ENCODE measurements at places on chromosomes 3 and 15. TPM values are rescaled to one million over a fixed set of nuclear protein-coding genes. Genes with fewer than 3 reads are reported as not detected.
A peak's percentile ranks its signal among the peaks of the same experiment; 100 is the strongest.

GRCh38 chr15:100537331-100537730, 8.6 kb upstream of the CERS3 start:
- peaks cover 36% of the 10 kb centered on the region for H3K36me3 ChIP-seq
- no peak overlapping the region for H3K27ac ChIP-seq
- peaks cover 5% of the 10 kb centered on the region for H3K27me3 ChIP-seq
- H3K4me3 ChIP-seq: no peak overlapping the region
- H3K4me1 ChIP-seq: peaks cover 2% of the 10 kb centered on the region
- DNase-seq: no peak

- H3K4me3 ChIP-seq: no peak overlapping the region
- H3K27ac ChIP-seq: no peak overlapping the region
- no peak for DNase-seq
- no peaks in the 10 kb centered on the region for H3K36me3 ChIP-seq
- H3K4me1 ChIP-seq: peaks cover 12% of the 10 kb centered on the region
These were observed 6.5 kb downstream of the PSMD2 start for GRCh38 chr3:184305577-184305976.

GRCh38 chr15:68378595-68378994, 53.4 kb downstream of the ITGA11 start:
- H3K27ac ChIP-seq: no peak overlapping the region
- no peak overlapping the region for H3K4me3 ChIP-seq
- H3K27me3 ChIP-seq: no peaks in the 10 kb centered on the region
- H3K36me3 ChIP-seq: no peaks in the 10 kb centered on the region
- peaks cover 11% of the 10 kb centered on the region for H3K4me1 ChIP-seq
- DNase-seq: no peak

The TM4SF18 gene
- not detected for total RNA-seq

DNA sequence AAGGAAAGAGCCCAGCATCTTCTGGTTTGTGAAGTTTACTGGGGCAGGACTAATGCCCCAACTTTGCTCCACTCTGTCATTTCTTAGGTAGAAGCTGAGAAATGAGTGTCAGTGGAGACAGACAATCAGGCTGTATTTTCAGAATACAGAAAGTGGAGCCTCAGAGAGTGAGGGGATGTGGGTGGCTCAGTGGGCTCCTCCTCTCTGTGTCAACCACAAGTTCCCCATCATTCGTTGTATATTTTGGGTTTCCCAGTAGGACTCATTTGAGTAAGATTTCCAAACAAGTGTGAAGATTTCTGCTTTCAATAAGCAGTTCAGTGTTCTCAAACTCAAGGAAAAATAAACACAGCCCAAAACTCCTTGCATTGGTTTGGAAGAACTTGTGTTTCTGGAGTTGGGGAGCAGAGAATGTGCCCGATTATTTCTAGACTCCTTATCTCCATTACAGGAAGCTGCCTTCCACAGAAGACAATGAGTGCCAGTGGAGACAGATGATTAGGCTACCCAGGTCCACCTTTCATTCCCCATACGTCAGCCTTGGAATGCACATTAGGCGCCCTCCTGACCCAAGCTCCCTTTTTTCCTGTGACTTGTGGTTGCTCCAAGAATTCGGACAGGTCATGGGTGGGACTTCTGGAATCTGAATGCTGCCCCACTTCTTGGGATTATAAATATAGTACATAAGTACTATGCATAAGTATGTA, 792.1 kb upstream of the LMCD1 start:
- H3K36me3 ChIP-seq: no peaks in the 10 kb centered on the region
- H3K4me3 ChIP-seq: no peak overlapping the region
- H3K27me3 ChIP-seq: no peaks in the 10 kb centered on the region
- no peak overlapping the region for H3K27ac ChIP-seq
- H3K4me1 ChIP-seq: peaks cover 2% of the 10 kb centered on the region

- peaks cover 15% of the 10 kb centered on the region for H3K27me3 ChIP-seq
- no peak for DNase-seq
- H3K4me1 ChIP-seq: peaks cover 1% of the 10 kb centered on the region
These were observed 26.7 kb downstream of the KCNMB2 start for GRCh38 chr3:178562947-178563232.

GRCh38 chr3:185233328-185233727, 20.5 kb downstream of the EHHADH start:
- H3K36me3 ChIP-seq: peaks cover 22% of the 10 kb centered on the region
- no peaks in the 10 kb centered on the region for H3K4me1 ChIP-seq
- no peak for DNase-seq

DNA sequence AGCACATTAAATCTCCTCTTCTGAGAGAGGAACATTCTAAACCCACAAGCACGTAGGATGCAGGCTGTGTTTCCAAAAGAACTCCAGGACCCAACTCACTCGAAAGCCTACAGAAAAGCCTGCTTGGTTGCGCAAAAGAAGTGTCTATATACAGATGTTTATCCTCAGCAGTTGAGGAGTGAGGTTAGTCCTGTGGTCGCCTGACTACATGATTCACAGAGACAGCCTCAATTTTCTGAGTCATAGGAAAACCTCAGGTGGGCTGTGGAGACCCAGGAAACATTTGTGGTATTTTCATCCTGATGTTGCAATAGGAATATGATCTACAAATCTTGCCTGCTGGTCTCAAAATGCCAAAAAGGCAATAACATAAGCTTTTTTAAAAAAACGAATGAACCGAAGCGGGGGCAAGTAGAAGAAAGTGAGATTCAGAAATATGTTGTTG, 183.8 kb upstream of the THRB start:
- no peak overlapping the region for H3K4me3 ChIP-seq
- H3K27ac ChIP-seq: no peak overlapping the region
- H3K36me3 ChIP-seq: no peaks in the 10 kb centered on the region
- peaks cover 2% of the 10 kb centered on the region for H3K4me1 ChIP-seq
- H3K27me3 ChIP-seq: peaks cover 3% of the 10 kb centered on the region

DNA sequence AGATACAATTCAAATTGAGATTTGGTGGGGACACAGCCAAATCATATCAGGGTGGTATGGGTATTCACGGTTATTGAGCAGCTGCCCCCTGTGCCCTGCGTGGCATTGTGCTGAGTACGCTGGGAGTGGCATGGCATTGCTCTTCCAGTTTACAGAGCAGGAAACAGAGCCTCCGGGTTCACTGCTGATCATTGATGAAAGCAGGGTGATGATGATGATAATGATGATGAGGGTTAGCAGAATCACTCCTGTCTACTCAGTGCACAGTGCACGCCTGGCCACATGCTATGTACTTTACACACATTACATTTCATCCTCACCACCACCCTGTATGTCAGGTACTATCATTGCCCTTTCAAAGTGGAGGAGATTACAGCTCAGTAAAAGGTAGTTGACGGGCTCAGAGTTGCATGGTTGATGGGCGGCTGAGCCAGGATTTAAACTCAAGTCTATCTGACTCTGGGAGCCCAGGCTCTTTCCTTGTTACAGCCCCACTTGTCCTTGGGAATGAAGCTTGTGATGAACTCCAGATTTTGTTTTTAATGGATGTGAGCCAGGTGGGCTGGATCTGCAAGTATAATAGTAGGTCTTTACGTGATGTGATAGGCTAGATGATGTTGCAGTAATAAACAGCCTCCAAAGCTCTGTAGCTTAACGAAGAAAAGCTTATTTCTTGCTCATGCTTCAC, 87.6 kb upstream of the MYZAP start:
- H3K36me3 ChIP-seq: no peaks in the 10 kb centered on the region
- H3K4me1 ChIP-seq: no peaks in the 10 kb centered on the region
- no peak overlapping the region for H3K4me3 ChIP-seq
- H3K27me3 ChIP-seq: peaks cover 9% of the 10 kb centered on the region

- peaks cover 9% of the 10 kb centered on the region for H3K4me1 ChIP-seq
- no peaks in the 10 kb centered on the region for H3K27me3 ChIP-seq
- H3K36me3 ChIP-seq: peaks cover 19% of the 10 kb centered on the region
These were observed 53.4 kb downstream of the SIDT1 start for GRCh38 chr3:113585720-113586119.

- peak overlapping the region; percentile 80 for H3K27ac ChIP-seq
- no peak overlapping the region for H3K4me3 ChIP-seq
- peaks cover 2% of the 10 kb centered on the region for H3K36me3 ChIP-seq
These were observed 140.5 kb downstream of the DNAJB8 start for GRCh38 chr3:128326051-128326823.

The CSPG5 gene
- total RNA-seq: 0.44 TPM

The TRPM1 gene
- not detected for total RNA-seq

DNA sequence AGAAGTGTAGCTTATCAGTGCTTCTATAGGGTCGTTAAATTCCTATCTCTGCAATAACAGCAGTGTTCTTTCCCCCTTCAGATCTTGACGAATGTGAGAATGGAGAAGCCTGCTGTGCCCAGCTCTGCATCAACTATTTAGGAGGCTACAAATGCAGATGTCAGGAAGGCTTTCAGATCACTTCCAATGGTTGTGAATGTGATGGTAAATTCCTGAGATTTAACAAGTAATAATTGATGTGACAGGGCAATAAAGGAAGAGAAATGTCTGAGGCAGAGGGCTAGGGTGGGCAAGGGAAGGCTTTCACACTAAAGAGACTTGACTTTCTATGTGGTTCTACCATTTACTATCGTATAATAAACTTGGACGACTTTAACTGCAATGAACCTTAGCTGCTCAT, 711.7 kb upstream of the GOLIM4 start:
- H3K4me3 ChIP-seq: no peak overlapping the region
- no peaks in the 10 kb centered on the region for H3K4me1 ChIP-seq
- no peak for DNase-seq
- H3K27ac ChIP-seq: no peak overlapping the region
- H3K36me3 ChIP-seq: no peaks in the 10 kb centered on the region

DNA sequence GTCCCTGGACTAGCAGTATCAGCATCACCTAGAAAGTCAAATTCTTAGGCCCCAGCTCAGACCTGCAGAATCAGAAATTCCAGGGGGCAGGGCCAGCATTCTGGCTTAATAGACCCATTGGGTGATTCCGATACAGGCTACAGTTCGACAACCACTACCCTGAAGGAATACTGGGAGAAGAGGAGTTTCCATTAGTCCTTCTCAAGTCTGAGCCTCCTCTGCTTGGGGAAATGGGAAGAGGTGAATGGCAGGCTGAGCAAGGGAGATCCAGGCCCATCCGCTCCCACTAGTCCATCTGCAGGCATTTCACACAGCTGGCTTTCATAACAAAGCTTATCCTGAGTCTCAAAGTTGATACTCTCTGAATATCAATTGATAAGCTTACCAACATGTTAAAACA, 69.1 kb downstream of the MECOM start:
- H3K4me3 ChIP-seq: no peak overlapping the region
- H3K27ac ChIP-seq: no peak overlapping the region
- H3K27me3 ChIP-seq: peaks cover 11% of the 10 kb centered on the region
- H3K36me3 ChIP-seq: no peaks in the 10 kb centered on the region
- DNase-seq: no peak

The SLC28A1 gene
- not detected for total RNA-seq

DNA sequence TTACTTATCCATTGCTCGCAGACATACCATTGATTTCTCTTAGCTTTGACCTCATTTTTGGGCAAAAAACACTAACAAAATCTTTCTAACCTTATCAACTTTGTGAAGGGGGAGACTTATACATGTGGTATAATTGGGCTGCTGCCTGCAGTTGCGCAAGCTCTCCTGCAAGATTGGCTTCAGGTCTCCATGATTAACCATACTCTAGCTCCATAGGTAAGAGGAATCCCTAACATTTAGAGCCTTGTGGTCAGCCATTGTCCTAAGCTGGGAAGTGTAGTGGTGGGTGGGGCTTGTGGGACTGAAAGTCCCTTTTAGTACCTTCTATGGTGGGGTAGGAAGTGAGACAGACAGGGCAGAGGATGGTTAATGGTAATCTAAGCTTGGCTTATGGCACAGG, 179.6 kb upstream of the THRB start:
- H3K27ac ChIP-seq: no peak overlapping the region
- DNase-seq: no peak
- no peak overlapping the region for H3K4me3 ChIP-seq
- H3K4me1 ChIP-seq: no peaks in the 10 kb centered on the region
- no peaks in the 10 kb centered on the region for H3K36me3 ChIP-seq

DNA sequence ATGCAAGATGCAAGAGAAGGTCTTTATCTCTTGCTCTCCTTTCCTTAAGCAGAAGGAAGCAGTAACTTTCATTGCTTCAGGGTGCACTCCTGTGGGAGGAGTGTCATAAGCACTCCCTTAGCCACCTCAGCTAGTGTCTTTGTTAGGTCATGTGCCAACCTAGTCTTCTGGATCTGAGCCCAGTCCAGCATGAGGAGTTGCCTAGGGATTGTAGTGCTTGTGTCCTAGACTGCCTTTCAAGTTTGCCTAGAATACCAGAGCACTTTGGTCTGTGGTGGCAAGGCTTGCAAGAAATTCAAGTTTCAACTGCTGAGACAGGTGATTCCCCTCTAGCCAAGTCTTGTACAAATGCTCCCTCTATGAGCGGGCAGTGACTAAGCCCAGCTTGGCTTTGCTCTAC, 633.6 kb downstream of the ZNF385D start:
- H3K27ac ChIP-seq: no peak overlapping the region
- no peak overlapping the region for H3K4me3 ChIP-seq
- H3K27me3 ChIP-seq: no peaks in the 10 kb centered on the region
- no peaks in the 10 kb centered on the region for H3K36me3 ChIP-seq

The CKMT1B gene
- not detected for total RNA-seq

DNA sequence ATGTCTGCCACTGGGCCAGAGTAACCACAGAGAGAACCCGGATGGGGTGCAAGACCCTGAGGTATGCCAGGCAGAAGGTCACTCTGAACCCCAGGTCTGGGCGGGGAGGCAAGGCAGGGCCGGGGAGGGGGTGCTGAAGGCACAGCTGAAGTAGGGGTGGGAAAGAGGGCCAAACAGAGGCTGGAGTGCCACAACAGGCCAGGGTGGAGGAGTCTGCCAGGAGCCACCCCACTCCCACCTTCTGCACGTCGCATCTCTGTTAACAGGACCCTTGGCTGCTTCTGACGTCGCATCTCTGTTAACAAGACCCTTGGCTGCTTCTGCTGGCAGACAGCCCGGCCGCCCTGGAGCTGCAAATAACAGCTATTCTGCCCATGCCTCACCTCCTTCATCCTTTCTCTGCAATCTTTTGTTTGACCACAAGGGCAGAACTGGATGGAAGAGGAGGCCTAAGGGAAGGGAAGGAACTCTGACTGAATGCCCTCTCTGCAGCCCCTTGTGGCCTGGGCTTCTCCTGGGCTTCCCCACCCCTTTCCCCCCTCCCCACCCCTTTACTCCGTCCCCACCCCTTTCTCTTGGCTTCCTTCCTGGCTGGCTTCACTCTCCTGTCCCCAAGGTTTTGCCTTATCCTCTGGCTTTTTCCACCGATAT, 20.6 kb upstream of the FBLN2 start:
- H3K36me3 ChIP-seq: no peaks in the 10 kb centered on the region
- H3K27ac ChIP-seq: peak overlapping the region; percentile 49
- DNase-seq: no peak
- H3K4me3 ChIP-seq: no peak overlapping the region

The SLC9C1 gene
- not detected for total RNA-seq

The SH3GL3 gene
- not detected for total RNA-seq

The GPR156 gene
- not detected for total RNA-seq

DNA sequence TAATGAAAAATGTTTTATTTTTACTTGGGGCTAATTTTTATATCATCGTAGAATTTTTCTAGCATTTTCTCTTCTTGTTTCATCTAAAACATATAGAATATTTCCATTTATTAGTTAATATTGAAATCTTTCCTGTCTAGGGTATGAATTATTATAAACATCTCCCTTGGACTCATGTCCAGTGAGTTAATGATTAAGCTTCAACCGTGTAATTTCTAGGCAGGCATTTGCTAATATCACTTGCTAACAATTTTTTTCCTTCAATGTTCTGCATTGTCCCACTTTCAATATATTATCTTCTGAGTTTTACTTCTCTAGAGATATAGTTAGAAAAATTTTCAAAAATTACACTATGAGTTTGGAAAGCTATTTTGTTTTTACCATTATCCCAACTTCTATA, 1371.6 kb upstream of the EPHA6 start:
- no peak for DNase-seq
- no peak overlapping the region for H3K27ac ChIP-seq
- no peaks in the 10 kb centered on the region for H3K4me1 ChIP-seq
- H3K36me3 ChIP-seq: no peaks in the 10 kb centered on the region
- no peaks in the 10 kb centered on the region for H3K27me3 ChIP-seq

- no peak overlapping the region for H3K4me3 ChIP-seq
- H3K27ac ChIP-seq: no peak overlapping the region
- H3K27me3 ChIP-seq: no peaks in the 10 kb centered on the region
These were observed 72.0 kb upstream of the RASGRP1 start for GRCh38 chr15:38636597-38636996.

The SNTN gene
- not detected for total RNA-seq
